ENCODE measurements at places on chromosomes 5 and 9.

DNA sequence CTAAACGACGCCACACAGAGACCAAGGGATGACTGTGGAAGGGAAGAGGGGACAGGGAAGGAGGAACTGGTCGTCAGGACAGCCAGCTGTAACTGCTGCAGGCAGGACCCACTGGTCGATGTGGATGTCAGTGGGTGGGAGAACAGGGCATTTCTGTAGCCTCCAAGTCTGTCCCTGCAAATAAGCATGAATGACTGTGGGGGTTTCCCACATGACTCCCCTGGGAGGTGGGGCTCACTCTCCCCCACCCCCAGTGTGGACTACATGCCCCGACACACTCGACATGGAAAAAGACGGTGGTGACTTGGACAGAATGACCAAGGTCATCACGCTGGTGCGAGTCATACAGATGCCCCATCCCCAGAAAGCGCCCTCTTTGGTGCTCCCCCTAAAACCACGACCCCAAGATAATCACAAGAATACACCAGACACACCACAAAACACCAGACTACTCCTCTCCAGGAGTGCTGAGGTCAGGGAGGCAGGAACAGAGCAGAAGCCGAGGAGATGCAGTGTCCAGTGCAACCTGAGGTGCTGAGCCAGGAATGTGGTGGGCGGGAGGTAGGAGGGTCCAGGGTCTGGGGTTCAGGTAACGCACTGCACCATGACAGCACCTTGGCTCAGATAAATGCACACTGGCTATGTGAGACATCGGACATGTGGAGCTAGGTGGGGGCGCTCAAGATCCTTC, 64.9 kb downstream of the SECISBP2 start:
- DNase-seq = no peak

GRCh38 chr9:134559013-134559412, 82.6 kb upstream of the COL5A1 start:
- DNase-seq = no peak

DNA sequence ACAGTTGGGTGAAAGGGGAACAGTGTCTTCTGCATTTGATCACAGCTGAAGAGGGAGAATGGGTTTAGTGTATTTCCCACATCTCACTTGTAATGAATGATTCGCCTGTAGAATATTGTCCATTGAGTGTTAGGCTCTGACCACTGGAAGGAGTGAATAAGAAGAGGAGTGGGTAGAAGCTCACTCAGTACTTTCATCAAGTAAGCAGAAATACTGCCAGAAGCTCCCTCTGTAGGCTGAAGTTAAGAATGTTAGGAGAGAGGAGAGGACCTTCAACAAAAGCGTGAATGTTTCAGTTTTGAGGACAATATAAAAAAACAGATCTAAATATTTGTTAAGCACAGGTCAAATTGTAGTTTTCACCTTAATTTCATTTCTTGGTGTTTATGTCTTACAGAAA, 27.5 kb downstream of the FSD1L start:
- DNase-seq = no peak

GRCh38 chr5:5490774-5491347, 68.4 kb downstream of the ICE1 start:
- no peak for DNase-seq

DNA sequence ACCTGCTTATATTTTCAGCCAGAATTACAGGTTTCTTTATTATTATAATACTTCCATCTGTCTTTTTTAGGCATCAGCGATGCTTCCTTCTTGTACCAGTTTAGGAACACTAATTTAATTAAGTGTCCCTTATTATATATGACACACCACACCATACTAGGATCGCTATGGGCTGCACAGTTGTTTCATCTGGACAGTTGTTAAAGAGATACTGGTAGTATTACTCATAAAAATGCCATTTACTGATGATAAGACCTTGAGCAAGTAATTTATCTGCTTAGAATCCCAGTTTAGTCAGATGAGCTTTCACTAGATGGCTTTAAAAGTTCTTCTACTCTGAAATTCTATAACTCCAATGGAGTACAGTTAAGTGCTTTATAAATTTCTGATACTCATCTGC, 17.1 kb downstream of the ARSK start:
- DNase-seq = no peak

GRCh38 chr5:52150501-52150900, 637.2 kb upstream of the ITGA1 start:
- DNase-seq = no peak

- DNase-seq = no peak
Observed at GRCh38 chr5:65101632-65102100, 332.9 kb downstream of the CWC27 start.

DNA sequence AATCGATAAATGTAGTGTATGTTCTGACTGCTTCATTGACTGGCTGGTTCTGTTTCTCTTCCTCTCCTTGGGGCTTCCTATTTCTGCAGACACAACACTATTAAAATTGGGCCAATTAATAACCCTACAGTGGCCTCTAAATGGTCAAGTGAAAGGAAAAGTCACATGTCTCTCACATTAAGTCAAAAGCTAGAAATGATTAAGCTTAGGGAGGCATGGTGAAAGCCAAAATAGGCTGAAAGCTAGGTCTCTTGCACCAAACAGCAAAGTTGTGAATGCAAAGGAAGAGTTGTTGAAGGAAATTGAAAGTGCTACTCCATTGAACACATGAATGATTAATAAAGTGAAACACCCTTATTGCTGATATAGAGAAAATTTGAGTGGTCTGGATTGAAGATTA, 58.2 kb downstream of the CCNH start:
- no peak for DNase-seq

- DNase-seq = no peak
Observed at GRCh38 chr9:105860516-105860915, 166.2 kb downstream of the TMEM38B start.

DNA sequence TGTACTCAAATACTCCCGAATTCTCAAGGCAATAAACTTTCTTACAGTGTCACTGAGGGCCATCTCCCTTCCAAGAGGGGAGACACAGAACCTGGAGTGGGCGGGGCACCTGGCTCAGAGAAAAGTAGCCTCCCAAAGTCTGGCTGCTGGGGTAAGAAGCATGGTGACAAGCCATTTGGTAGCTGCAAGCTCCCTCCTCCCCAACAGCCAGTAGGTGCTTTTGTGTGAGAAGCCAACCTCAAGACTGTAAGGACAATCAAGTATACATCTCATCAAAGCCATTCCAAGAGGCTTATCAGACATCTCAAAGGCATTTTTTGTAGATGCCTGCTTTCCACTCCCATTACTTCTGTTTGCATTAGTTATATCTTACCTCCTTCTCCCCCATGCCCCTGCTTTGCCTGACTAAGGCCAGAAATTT, 1.4 kb downstream of the DAB2 start:
- DNase-seq = no peak
